Right atrium auricular region (tissue), 2 donors: ENCODE measurements at places on chromosomes 6 and 20. TPM values are rescaled to one million over a fixed set of nuclear protein-coding genes. Genes with fewer than 3 reads are reported as not detected.

GRCh38 chr20:56427797-56428196 is 15.7 kb downstream of the CASS4 start:
- no peak overlapping the region for H3K4me3 ChIP-seq
- no peaks in the 10 kb centered on the region for H3K27me3 ChIP-seq
- DNase-seq, result no peak

DNA sequence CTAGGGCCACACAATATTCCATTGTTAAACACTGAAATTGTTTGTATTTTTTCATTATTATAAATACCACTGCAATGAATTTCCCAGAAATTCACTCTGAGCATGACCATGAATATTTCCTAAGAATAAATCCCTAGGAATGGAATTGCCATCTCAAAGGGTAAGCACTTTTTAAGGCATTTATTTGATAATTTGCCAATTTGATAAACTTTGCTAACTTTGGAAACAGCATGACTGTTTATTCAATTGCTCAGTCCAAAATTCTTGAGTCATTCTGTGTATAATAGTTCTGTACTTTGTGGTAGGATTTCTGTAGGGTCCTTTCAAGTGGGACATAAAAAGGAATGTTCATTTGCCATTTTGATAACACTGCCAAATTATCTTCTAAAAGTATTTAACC is 44.2 kb upstream of the TOX2 start:
- H3K27me3 ChIP-seq, result no peaks in the 10 kb centered on the region
- no peak overlapping the region for H3K27ac ChIP-seq
- no peaks in the 10 kb centered on the region for H3K36me3 ChIP-seq
- DNase-seq, result no peak
- H3K4me3 ChIP-seq, result no peak overlapping the region

GRCh38 chr6:34130862-34131261 is 15.0 kb downstream of the GRM4 start:
- H3K4me1 ChIP-seq, result no peaks in the 10 kb centered on the region
- H3K36me3 ChIP-seq, result no peaks in the 10 kb centered on the region
- H3K27me3 ChIP-seq, result no peaks in the 10 kb centered on the region
- H3K4me3 ChIP-seq, result no peak overlapping the region
- no peak for DNase-seq

- no peak overlapping the region for H3K4me3 ChIP-seq
- H3K27me3 ChIP-seq, result no peaks in the 10 kb centered on the region
- H3K4me1 ChIP-seq, result no peaks in the 10 kb centered on the region
These were observed 53.3 kb downstream of the SLC22A23 start for GRCh38 chr6:3403238-3404173.

DNA sequence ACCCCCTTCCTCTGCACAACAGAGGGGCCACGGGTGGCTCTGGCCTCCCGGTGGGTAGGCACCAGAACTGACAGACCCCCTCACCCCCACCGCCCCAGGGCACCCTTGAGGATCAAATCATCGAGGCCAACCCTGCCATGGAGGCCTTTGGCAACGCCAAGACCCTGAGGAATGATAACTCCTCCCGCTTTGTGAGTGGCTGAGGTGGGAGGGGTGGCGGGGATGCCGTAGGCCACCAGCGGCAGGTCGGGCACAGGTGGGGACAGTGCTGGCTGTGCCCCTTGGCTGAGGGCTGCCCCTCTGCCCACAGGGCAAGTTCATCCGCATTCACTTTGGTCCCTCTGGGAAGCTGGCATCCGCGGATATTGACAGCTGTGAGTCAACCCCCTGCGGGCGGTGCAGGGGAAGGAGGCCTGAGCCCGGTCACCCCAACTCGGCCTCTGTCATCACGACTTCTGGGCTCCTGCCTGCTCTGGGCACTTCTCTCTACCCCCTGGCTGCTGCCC is 29.1 kb downstream of the MYH7B start:
- peaks cover 61% of the 10 kb centered on the region for H3K4me1 ChIP-seq
- no peak overlapping the region for H3K4me3 ChIP-seq

GRCh38 chr6:165059032-165059431 is 250.4 kb downstream of the C6orf118 start:
- DNase-seq, result no peak
- H3K4me3 ChIP-seq, result no peak overlapping the region
- no peak overlapping the region for H3K27ac ChIP-seq
- H3K27me3 ChIP-seq, result no peaks in the 10 kb centered on the region
- H3K4me1 ChIP-seq, result no peaks in the 10 kb centered on the region

- H3K27ac ChIP-seq, result no peak overlapping the region
- H3K36me3 ChIP-seq, result peaks cover 4% of the 10 kb centered on the region
- no peak overlapping the region for H3K4me3 ChIP-seq
- H3K4me1 ChIP-seq, result no peaks in the 10 kb centered on the region
- H3K27me3 ChIP-seq, result no peaks in the 10 kb centered on the region
These were observed 353.4 kb downstream of the RNGTT start for GRCh38 chr6:88609983-88610382.

DNA sequence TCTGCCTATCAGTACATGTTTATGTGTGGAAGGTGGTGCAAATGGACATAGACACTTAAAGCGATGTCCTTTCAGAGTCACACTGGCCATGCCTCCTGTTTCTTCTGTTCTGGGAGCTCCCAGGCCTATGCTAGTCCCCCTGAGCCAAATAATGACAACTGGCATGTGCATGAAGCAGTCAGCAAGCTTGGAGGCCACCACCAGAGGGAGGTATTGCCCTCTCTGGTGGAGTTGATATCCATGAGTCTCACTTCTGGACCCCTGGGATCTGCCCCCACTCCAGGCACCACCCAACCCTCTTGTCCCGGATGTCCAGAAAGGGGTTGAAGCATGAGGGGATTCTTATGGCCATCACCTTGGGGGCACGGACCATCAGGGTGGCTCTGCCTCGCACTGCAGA is 172.2 kb downstream of the AIG1 start:
- H3K27ac ChIP-seq, result no peak overlapping the region
- H3K4me3 ChIP-seq, result no peak overlapping the region
- H3K4me1 ChIP-seq, result no peaks in the 10 kb centered on the region
- no peaks in the 10 kb centered on the region for H3K27me3 ChIP-seq

The PNLDC1 gene
- 0.33 TPM for total RNA-seq

The CRIP3 gene
- total RNA-seq, result not detected
